ENCODE measurements at places on chromosomes 6 and 20.

DNA sequence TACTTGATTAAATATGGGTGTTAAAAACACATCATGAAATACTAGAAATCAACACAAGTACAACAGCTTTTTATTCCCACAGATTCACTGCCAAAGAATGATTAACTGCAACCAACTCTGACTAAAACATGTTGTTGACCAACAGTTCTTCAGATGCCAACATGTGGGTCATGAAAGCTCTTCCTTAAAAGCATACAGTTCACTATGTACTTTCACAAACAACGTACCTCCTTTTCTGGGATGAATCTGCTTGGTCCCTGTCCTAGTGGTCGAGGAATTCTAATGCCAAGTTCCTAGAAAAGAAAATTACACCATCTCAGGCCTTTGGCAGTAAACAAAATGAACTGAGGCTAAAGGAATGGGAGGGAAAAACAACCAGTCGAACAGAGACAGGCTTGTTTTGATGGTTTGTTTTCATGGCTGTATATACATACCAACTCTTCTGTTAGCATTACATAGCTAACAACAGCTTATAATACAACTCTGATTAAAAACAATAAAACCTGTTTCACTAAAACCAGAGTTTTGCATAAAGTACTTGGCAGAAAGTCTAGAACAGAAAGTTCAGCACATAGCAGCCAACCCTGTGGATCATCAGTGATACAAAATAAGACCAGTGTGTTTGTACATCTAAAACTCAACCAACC is 92.5 kb downstream of the SESN1 start:
- peak; percentile 88 for DNase-seq

DNA sequence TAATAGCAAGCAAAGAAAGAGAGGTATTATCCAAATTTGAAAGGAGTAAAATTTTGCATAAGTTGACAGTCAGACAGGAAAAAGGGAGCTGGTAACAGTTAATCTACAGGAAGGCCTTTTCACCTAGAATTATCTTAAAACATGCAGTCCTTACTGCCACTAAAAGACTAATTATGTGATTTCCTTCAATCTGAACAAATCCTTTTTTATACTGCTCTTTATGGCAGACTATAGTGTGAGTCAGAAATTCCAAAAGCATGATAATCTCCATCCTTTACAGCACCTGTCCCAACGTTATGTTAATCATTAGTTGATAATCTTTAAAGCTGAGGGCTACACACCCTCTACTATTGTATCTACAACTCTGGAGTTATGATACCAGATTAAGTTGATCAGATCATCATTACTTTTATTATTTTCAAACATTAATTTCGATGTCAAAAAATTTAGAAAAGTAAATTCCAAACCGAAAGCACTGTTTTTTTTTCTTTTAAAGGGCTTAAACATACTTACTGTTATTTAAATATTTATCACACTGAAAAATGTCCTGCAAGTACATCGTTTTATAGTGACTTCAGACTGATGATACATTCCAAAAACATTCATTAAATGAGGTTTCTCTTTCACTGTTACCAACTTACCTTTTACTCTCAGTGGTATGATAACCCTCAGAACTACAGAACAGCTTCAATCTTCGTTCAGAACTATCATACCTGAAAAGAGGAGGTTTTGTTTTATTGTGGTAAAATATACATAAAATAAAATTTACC is 33.2 kb upstream of the AKAP7 start:
- DNase-seq = peak; percentile 35

DNA sequence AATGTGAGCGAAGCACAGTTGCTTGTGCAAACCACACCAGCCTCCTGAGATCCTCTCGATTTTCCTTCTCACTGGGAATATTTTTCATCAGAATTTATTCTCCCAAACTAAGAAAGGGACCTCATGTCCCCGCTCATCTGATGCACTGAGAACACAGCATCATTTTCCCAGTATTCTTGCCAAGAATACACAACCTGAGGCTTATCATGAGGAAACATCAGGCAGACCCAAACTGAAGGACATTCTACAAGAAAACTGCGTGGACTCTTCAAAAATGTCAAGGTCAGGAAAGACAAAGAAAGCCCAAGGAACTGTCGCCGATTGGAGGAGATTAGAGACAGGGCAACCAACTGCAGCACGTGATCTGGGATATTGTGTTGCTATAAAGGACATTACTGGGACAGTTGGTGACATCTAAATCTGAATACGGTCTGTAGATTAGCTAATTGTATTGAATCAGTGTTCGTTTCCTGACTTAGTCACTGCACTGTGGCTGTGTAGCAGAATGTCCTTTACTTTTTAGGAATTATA is 72.3 kb downstream of the SNX5 start:
- DNase-seq = peak; percentile 45

GRCh38 chr6:158557927-158558326 is 2.0 kb upstream of the TMEM181 start:
- DNase-seq = no peak

GRCh38 chr20:57198132-57199072 is 68.0 kb downstream of the BMP7 start:
- DNase-seq = no peak

DNA sequence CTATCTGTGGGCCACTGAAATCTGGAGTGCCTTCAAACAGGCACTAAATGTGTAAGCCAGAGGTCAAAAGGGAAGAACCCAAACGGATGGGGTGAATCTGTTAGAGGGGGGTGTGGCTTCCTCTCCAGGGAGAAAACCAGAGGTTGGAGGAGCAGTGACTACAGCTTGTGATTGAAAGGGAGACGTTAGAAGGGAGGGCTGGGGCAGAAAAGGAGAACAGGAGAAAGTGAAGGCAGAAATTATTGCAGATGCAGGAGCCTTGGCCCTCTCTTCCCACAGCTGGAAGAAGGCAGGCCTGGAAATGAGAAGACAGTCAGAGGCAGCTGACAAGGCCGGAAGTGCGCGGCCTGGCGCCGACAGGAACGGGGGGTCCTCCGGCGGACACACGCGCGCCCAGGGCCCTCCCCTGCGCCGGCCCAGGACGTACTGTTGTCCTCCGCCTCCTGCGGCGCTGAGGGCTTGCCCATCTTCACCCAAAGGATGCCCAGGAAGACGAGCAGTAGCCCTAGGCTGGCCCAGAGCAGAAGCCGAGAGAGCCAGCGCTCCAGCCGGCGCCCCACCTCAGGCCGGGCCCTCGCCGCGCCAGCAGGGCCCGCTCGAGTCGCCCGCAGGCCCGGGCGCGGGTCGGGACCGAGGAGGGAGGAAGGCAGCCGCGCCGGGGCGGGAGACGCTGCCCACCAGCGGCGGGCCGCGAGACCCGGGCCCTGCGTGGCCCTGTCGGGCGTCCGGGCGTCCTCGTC is 806 bp downstream of the LEMD2 start:
- peak; percentile 89 for DNase-seq

GRCh38 chr6:138677538-138677937 is 96.0 kb upstream of the CCDC28A start:
- no peak for DNase-seq

GRCh38 chr6:95208621-95209020 is 368.7 kb upstream of the MANEA start:
- DNase-seq = no peak

GRCh38 chr6:49888742-49889431 is 22.6 kb upstream of the CRISP1 start:
- DNase-seq = no peak

DNA sequence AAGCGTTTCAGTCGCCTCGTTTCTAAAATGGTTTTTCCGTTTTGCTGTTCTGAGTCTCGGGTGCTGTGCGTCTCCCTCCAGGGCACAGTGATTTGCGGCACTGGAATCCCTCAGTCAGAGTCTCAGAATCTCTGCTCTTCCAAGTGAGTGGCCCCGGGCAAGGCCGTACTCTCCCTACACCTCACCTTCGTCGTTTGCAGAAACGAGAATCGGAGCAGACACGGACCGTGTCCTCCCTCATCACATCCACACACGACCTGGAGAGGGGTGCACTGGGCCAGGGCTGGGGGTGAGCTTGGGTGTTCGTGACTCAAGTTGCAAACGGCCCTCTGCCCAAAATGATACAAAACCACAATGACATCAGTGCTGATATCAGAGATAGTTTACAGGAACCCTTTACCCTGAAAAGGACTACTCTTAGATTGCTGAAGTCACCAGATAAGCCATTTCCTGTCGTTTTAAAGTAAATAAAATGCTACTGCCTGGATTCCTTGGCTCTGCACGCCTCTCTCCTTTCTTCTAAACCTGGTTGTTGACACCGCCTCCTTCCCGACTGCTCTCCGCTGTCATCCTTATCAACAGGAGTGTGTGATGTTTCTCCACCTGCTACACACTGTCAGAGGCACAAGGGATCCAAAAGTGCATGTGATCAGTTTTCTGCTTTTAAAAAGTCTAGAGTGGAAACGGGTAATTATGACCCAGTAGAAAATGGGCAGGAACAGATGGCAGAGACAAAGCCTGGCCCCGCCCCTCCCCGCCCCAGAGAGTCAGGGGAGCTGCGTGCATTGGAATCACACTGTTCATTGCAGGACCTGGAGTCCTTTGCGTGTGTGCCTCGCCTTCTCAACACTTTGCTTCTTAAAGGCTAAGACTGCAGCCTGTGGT is 38.4 kb downstream of the KIF25 start:
- DNase-seq = peak; percentile 64

GRCh38 chr20:7772371-7772770 is 167.9 kb downstream of the HAO1 start:
- peak; percentile 53 for DNase-seq

GRCh38 chr20:3223651-3223993 is 14.3 kb downstream of the ITPA start:
- no peak for DNase-seq

DNA sequence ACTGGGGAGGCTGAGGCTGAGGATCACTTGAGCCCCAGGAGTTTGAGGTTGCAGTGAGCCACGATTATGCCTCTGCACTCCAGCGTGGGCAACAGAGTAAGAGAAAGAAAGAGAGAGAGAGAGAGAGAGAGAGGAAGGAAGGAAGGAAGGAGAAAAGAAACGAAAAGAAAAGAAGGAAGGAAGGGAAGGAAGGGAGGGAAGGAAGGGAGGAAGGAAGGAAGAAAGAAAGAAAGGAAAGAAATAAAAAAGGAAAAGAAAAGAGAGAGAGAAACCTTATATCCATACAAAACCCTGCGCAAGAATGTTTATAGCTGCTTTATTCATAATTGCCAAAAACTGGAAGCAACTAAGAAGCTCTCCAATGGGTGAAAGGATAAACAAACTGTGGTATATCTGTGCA is 8.1 kb upstream of the HSPA12B start:
- DNase-seq = no peak

DNA sequence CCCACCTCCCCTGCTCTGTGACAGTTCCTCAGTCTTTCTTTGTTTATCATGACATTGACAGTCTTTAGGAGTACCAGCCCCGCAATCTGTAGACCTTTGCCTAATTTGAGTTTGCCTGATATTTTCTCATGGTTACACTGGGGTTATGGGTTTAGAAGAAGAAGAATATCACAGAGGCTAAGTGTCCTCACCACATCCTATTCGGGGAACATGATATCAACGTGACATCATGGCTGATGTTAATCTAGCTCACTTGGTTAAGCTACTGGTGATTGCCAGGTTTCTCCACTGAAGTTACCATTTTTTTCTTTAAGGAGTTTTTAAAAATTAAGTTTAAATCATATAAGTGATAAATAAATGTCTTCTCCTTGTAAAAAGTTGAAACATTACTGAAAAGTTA is 127.5 kb downstream of the CEP57L1 start:
- no peak for DNase-seq

- DNase-seq = no peak
Observed at GRCh38 chr6:143747347-143747842, 69.6 kb downstream of the PHACTR2 start.

- DNase-seq = no peak
Observed at GRCh38 chr6:139800837-139801236, 426.4 kb upstream of the CITED2 start.

DNA sequence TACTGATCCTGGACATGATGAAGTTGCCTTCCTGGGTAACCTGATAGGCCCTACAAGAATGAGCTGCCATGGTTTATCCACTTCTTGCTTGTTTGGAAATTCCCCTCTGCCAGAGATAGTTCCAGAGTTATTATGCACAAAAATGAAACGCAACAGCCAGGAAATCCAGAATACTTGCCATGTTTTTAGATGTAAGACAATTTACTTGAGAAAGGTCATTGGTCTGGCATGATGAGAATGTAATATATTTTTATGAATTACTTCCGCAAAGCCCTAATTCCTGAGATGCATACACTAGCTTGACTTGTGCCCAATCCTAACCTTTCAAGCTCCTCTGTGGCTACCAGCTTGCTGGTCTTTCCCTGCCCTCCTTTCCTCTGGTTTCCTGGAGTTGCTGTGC is 27.9 kb upstream of the NT5E start:
- peak; percentile 59 for DNase-seq

DNA sequence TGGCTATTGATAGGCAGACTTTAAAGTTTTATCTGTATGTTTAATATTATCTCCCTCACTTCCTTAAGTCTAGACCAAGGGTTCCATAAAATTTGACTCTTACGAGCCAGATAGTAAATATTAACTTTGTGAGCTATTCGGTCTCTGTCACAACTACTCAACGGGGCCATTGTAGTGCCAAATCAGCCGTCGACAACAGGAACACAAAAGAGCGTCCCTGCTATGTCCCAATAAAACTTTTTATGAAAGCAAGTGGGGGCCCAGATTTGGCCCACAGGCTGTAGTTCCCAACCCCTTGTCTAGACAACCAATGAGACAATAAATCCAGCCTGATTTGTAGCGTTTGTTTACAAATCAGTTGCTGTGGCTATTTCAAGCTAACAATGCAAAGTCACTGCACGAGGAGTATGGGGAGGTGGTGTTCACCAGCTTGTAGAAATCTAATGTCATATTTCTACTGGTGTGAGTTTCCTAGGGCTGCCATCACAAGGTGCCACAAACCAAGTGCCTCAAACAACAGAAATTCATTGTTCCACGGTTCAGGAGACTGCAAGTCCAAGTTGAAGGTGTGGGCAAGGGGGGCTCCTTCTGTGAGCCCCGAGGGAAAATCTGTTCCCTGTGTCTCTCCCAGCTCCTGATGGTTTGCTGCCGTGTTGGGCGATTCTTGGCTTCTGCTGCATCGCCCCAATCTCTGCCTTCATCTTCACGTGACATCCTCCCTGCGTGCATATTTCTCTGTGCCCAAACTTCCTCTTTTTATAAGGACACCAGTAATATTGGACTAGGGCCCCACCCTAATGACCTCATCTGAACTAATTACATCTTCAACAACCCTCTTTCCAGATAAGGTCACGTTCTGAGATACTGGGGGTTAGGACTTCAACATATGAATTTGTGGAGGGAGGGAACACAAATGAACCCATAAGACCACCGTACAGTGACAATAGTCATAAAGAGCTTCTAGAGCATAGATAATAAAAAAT is 356.0 kb upstream of the JARID2 start:
- no peak for DNase-seq

DNA sequence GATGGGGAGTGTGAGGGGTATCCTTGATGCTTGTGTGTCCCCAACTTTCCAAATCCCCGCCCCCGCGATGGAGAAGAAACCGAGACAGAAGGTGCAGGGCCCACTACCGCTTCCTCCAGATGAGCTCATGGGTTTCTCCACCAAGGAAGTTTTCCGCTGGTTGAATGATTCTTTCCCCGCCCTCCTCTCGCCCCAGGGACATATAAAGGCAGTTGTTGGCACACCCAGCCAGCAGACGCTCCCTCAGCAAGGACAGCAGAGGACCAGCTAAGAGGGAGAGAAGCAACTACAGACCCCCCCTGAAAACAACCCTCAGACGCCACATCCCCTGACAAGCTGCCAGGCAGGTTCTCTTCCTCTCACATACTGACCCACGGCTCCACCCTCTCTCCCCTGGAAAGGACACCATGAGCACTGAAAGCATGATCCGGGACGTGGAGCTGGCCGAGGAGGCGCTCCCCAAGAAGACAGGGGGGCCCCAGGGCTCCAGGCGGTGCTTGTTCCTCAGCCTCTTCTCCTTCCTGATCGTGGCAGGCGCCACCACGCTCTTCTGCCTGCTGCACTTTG is at the start of gene TNF:
Gene TNF, plus strand, starts transcription at position 231 of the 567 bp plus-strand sequence. Its CDS starts 177 bp downstream, at position 408.
- no peak for DNase-seq

- DNase-seq = no peak
Observed at GRCh38 chr6:46014511-46015118, 1.0 kb downstream of the CLIC5 start.
